Stimulated activated CD4-positive, alpha-beta T cell treated with anti-CD3 and anti-CD28 coated beads, Interleukin-15, amount 100 ng/mL, for 24 hours (primary cell): ENCODE measurements at places on chromosomes 3 and 15.

DNA sequence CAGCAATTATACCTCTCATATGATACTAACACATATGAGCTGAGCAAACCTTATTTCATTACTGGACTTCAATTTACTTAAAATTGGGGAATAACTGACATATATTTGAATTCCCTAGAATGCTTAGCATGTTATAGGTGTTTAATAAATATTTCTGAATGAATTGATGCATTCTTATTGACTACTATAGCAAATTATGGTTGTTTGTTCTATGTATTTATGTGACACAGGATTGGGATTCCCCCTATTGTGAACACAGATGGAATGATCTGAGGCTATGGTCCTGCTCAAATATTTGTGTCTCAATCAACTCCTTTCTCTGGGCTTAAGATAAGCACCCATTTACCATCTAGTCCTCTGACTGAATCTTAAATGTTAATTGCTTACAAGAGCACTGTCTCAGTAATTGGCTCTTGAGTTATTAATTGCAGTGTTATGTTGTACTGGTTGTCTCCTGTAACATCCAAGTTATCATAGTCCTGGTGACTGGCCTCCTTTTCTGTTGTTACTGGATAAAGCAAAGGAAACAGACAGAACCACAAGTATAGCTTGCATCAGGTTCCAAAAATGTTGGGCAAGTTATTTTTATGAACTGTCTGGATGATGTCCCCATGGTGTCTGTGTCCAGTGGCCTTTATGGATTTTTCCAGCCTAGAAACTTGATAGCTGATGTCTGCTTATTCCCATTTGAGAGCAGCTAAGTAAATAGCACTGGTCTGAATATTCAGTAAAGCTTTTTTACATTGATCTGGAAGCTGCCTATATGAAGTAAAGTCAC is 2.3 kb upstream of the UACA start:
- no peak for DNase-seq

GRCh38 chr3:135034291-135034768 is 239.3 kb downstream of the EPHB1 start:
- DNase-seq: no peak

GRCh38 chr15:52677593-52678467 is 1.4 kb downstream of the ATOSA start:
- peak; percentile 69 for DNase-seq

GRCh38 chr3:50267280-50267913 is 1.6 kb upstream of the SEMA3B start:
- no peak for DNase-seq
